H4 (cell line): ENCODE measurements at places on chromosomes 12 and 14.

DNA sequence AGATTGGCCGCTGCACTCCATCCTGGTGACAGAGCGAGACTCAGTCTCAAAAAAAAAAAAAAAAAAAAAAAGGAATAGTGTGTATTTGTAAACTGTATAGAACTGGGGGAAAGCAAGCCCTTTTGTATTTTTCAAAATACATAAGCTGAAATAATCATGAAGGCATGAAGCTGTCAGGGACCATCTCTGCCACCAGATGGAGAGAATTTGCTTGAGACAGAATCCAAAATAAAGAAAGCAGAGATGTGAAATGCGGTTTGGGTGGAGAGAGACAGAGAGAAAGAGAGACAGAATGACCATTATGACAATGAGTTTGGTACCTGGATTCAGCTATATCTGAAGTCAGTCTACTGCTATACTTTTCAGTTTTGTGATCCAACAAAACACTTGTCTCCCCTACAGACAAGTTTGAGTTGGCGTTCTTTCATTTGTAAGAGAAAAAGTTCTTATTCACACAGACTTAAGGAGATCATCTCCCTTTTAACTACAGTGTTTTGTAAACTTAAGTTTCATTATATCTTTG, 155.7 kb upstream of the LRIG3 start:
- DNase-seq = no peak

DNA sequence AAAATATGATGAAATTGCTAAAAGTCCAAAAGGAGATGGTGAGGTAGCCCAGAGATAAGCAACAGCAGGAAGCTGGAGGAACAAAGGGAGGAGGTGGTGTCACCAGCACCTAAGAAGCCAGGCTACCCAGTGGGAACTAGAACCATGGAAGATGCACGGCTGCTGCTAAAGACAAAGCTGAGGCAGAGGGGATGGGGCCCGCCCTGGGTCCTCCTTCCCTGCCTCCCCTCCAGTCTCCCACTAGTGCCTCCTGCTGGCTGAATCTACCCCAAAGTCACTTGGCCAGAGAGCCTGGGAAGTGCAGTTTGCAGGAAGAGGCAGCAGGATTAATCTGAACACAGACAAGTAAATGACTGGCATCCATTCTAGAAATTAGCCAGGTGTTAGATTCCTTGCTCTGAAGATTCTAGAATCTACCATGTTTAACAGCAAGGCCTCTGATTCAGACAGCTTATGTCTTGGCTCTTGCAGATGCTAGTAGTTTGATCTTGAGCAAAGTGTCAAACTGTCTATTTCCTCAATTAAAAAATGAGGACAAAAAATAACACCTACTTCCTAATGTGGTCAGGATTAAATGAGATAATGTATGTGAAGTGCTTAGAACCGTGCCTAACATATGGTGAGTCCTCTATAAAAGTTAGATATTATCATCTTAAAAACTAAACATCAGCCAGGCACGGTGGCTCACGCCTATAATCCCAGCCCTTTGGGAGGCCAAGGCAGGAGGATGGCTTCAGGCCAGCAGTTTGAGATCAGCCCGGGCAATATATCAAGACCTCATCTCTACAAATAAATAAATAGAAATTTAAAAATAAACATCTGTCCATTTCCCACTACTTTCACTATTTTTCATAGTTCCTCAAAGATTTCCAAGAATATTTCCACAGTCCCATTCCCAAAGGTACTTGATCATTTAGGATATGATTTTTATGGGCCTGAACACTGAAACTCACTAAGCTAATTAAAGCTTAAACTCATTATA, 5.8 kb upstream of the LRP10 start:
- no peak for DNase-seq

DNA sequence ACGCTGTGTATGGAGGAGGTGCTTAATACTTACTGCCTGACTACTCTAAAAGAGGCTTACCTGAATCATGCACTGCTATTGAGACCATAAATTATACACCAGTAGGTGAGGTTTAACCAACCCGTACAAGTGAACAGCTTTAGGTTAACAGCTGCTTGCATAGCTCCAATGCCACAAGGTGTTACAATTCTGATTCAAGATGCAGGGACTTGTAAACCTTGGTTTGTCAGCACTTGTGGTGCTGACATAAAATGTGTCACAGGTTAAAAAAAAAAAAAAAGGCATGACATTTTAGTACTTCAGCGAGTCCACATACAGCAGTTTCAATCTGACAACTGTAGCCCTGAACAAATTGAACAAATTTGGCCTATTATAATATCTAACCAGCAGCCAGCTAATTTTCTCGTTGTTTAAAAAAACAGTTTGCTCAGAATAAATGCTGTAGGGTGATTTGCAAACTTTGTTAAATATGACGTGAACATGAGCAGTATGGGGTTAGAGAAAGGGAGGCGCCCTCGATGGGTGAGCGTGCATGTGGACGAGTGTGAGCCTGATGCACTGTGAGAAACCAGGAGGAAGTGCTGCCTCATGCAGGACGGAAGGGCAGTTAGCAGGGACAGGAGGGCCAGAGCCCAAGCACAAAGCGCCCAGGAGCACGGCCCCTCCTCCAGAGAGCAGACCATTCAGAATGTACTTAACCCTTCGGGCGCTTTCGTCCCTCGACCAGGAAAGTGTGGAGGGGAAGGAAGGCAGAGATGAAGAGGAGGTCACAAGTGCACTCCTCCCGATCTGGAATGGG, 44.7 kb downstream of the TCHP start:
- no peak for DNase-seq

DNA sequence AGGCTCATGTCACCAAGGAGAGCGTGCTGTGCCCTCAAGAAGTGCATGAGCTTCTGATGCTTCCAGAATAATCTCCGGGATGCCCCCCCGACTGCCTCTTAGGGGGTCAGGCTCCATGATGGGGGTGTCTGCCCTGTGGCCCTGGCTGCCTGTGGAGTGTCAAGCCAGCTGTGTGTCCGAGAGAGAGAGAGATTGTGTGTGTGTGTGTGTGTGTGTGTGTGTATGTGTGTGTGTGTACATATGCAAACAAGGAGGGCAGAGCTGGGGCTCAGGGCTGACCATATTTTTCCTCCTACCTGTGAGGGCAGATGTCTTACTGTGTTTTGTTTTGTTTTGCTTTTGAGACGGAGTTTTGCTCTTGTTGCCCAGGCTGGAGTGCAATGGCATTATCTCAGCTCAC, 5.6 kb upstream of the ALDH2 start:
- no peak for DNase-seq
